ENCODE measurements at places on chromosomes 4 and X.

GRCh38 chr4:52102587-52102986, 51.5 kb downstream of the SPATA18 start:
- peak; percentile 11 for DNase-seq

DNA sequence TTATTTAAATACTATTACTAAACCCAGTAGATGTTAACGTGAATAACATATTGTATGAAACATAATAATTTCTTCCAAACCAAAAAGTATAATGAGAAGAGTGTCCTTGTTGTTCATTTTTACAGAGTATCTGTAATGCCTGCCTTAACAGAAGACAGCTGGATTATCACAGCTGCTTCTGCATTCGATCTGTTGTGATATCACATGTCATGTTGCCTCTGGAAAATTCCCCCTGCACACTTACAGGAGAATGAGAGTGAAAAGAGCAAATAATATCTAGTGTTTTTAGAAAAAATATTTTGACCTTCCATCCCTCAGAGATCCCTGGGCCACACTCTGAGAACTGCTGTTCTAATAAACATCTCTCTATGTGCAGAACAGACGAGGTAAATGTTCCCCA, 240.1 kb upstream of the NOCT start:
- DNase-seq: no peak

DNA sequence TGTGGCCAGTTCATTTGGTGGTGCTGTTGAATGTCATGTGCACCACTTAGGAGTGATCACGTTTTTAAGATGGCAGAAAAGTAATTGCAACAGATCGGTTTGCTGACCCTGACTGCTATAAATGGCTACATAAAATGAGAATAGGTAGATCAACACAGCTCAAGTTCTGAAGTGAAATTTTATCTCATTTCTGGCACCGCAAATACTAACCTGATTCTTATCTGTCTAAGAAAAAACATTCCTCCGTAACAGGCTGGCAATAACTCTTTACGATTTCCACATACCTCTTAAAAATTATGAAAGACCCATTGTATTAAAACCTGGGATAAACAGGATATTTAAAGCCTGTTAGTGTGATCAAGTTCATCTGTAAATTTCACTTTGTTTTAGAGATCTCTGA, 387.5 kb downstream of the PDGFC start:
- DNase-seq: peak; percentile 35

DNA sequence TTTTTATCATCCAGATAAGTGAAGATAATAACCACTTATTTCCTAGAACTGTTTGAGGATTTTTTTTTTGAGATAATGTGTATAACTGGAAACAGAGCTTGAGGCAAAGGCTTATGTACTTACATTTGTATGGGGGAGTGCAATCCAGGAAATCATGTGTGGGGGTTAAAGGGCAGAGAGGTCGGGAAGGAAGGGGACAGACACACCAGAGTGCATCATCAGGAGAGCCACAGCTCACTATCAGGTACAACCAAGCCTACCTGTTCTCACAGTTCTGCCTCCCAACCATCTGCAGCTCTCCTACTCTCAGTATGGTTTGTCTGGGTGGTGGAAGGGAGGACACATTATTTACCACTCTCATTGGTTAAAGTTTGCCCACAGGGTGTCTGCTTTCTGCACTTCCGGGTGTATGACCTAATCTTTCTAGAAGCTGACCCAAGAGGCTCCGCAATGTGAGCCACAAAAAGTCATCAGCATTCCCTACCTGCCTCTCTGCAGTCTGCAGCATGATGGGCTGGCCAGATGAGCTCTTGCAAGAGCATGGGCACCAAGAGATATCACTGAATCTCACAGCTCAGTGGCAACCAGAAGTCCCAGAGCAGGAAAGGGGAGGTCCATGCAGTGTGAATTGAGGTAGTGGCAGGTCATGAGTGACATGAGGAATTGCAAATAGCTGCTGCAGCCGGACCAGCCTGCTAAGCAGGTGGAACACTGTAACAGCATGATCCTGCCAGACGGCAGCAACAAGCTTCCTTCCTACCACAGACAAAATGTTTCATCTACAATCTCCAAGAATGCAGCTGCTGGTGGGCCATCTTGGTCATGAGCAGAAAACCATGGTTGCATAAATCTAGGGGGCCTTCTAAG, 36.9 kb upstream of the SPRY1 start:
- DNase-seq: no peak

- peak; percentile 68 for DNase-seq
These were observed 65.7 kb downstream of the RBM47 start for GRCh38 chr4:40564004-40564403.

- DNase-seq: peak; percentile 44
These were observed 10.5 kb upstream of the MGST2 start for GRCh38 chr4:139655116-139655515.
